Stimulated activated CD4-positive, alpha-beta T cell treated with anti-CD3 and anti-CD28 coated beads, Interleukin-1b, Interleukin-23, amount 100 ng/mL, for 4 hours (primary cell): ENCODE measurements at places on chromosomes 16 and 17.

DNA sequence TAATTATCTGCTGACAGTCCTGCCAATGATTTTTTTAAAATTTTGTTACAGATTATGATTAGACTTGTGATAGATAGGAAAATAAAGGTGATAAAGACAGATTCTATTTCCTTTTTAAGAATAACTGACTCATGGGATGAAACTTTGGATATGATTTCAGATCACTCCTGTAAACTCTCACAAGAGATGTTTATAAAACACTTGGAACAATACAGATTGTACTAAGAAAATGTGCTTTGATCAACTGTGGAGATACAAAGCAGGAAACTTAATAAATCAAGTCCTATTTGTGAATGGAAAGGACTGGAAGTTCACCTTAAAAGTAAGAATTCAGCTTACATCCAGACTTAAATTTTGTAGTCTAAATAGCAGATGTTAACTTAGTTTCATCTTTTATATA is 21.4 kb downstream of the MRTFB start:
- DNase-seq: no peak

GRCh38 chr17:74181341-74181740 is 22.1 kb upstream of the RPL38 start:
- no peak for DNase-seq

- DNase-seq: no peak
These were observed 13.0 kb downstream of the CETP start for GRCh38 chr16:56974549-56975300.

DNA sequence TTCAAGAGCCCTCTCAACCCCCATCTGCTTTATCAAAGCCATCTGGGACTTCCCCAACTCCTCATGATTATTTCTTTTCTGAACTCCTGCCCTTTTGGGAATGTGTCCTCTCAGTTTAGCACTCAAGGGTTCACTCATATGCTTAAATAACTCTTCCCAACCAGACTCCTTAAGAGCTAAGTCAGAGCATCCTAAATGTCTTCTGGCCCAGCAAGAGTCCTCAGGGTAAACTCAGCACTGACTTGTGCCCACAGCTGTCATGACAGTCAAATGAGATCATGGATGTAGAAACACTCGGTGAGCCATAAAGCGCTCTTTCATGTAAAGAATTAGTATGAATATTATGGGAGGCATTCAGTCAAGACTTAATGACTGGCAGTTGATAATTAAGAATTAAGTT is 85.9 kb downstream of the TEX14 start:
- no peak for DNase-seq

DNA sequence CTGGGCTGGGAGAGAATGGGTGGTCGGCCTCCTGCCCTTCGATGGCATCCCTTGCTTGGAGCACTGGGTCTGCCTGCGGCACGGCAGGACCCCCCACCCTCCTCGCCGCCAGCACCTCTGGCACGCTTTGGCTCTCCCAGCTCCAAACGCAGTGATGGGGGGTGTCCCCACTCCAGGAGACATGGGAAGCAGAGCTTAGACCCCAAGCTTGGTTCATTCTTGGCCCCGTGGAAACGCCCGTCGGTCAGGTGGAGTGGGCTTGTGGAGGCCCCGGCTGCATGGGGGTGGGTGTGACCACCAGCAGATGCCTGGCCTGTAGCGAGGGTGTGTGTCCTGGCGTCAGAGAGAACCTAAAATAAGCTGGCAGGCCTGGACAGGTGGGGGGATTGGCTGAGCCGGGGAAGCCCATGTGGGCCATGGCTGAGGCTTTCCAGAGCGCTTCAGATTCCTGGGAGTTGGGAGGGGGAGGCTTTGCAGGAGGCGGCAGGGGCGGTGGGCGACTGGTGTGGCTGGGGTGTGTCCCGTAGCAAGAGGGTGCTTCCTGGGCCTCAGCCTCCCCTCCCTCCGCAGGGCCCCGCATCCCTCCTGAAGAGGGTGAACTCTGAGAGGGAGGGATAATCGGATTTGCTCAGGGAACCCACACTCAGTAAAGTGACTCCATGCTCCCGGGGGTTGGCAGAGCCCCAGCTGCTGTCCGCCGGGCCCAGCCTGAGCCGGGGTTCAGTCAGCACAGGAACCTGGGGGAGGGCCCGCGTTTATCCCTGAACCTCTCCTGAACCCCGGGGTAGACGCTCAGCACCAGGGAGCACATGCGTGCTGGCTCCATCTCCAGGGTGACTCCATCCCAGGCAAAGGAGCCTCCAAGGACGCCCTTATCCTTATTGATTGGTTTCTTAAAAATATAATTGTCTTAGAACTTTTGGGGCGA is 3.4 kb downstream of the CACNA1H start:
- DNase-seq: no peak

DNA sequence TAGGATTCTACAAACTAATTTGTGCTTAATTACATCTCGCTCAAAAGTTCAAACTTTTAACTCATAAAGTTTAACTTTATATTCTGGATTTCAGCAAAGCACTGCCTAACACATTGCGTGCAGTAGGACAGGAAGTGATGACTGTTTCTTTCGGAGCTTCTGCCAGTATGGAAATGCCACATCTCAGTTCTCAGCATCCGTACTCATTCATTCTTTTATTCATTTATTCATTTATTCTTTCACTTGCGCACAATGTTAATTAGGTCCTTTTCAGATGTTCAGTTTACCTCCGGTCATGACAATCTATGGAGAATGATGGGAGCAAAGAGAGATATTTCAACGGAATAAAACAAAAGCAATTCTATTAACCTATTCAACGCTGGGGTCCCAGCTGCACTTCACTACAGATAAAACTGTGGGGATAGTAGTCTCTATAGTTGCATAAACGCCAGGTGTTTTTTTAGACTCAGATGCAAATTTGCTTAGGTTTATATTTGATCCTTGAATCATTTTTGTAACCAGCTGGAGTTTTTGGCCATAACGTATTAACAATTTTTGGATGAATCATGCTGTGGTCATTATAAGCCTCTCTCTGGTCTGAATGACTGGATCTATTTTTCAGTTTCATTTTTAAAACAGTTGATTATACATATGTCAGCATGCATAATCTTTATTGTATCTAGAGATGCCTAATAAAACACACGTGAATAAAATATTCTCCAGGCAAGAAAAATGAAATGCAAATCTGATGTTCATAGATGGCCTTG is 143.9 kb downstream of the KCNJ2 start:
- no peak for DNase-seq

GRCh38 chr16:54447576-54448440 is 161.2 kb upstream of the IRX3 start:
- DNase-seq: no peak

DNA sequence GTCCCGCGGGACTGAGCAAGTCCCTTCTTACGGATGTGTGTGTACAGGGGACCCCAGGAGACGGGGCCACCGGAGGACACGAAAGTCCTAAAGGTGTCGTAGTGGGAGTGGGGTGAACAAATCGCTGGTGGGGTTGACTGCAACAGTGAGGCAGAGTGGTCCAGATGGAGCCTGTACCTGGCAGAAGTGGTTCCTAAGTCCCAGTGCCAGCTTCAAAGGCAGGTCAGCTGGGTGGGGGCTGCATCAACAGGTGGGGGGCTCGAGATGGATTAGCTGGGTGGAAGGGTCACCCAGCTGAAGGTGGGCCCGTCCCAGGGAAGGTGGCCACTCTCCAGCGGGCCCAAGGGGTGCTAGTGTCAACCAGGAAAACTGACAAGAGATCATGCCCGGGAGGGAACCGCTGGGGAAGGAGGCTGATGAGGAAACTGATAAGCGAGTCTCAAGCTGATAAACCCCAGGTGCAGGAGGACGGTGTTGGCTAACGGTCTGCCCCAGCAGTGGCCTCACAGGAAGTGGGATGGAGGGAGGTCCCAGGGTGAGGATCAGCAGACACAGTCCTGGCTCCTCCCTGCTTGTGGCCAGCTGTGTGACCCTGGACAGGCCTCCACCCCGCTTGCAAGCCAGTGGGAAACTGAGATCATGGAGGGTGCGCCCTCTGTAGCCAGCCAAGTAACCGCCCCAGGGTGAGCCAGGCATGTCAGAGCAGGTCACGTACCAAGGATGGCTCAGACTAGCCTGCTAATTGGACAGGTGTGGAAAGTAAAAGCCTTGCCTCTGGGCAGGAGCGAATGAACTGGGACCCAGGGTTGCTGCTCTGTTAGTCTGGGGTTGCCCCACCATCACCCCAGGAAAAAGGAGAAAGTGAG is 1.0 kb downstream of the ORAI3 start:
- no peak for DNase-seq

- DNase-seq: no peak
These were observed 157.1 kb downstream of the KATNIP start for GRCh38 chr16:27706866-27707685.

GRCh38 chr16:67632415-67633172 is 12.3 kb upstream of the CARMIL2 start:
- no peak for DNase-seq

DNA sequence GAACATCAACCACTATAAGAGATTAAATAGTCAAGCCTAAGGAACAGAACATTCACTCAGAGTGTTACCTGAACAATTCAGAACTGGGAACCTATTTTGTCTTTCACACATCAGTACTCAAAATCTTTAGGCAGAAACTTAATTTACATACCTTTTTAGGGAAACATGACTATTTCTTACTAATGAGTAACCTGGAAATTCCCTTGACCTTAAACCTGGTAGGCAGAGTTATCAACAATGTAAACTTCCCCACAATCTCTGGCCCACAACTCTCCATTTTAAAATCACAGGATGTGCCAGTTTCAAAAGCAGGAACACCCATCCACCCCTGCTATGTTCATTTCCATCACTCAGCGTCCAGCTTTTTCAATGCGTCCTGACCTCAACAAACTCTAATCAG is 132.9 kb upstream of the ANKFN1 start:
- no peak for DNase-seq

GRCh38 chr17:47077576-47077975 is 98.5 kb upstream of the RPRML start:
- DNase-seq: no peak
